ENCODE measurements at places on chromosomes 6 and 20.

- DNase-seq: no peak
Measured at GRCh38 chr6:29466241-29466640, 9.3 kb downstream of the OR2H1 start.

GRCh38 chr6:90537027-90537426, 49.8 kb downstream of the MAP3K7 start:
- no peak for DNase-seq

DNA sequence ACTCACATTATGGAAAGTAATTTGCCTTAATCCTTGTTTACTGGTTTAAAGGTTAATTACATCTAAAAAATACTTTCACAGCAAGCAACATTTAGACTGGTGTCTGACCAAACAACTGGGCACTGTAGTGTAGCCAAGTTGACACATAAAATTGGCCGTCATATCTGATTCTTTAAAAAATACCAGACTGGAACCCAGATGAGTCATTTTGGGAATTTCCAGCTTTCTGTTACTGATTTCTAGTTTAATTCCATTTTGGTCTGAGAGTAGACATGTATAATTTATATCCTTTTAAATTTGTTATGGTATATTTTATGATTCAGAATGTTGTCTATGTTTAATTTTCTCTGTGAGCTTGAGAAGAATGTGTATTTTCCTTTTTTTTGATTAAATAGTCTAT, 44.1 kb downstream of the SCP2D1 start:
- no peak for DNase-seq

DNA sequence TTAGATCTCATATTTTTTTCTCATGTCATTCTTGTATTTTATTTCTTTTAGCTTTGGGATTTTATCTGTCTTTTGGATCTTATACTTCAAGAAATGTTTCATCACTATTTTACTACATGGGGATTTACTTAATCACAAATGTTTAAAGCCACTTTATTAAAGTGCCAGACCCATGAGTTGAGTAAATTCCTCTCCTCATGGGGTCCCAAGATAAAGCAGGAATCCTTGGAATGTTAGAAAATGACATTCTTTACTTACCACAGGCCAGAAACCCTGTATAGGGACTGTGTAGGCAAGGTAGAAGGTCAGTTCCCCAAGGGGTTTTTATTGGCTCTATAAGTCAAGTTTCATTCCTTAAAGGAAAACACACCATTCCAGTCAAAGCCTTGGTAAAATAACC, 28.4 kb upstream of the OR2J2 start:
- no peak for DNase-seq

DNA sequence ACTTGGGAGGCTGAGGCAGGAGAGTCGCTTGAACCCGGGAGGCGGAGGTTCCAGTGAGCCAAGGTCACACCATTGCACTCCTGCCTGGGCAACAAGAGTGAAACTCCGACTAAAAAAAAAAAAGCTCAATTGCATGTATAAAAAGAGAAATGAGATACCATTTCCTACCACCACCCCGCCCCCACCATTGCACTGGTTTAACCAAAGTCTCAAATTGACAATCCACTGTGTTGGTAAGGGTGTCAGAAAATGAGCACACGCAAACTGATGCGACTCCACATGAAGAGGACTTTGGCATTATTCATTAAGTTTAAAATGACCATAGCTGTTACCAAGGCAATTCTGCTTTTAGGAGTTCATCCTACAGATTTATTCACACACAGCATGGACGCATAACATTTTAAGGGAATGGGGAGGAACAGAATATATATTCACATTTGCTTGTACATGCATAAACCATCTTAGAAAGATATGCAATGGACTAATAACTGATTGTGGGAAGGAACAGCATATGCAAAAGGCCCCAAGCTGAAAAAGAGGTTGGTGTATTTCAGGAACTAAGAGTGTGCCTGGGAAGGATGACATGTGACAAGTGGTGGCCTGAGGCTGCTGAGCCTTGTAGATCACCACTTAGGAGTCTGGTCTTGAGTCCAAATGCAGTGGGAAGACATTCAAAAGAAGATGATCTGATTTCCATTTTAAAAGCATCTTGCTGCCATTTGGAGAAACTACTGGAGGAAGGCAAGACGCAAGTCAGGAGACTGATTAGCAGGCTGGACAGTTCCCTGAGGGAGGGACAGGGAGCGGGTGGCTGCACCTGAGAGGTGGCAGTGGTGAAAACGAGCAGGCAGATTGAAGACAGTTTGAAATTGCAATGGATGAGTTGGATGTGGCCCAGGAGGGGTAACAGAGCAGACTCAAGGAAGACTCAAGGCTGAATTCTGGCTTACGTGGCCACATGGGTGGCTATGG, 37.2 kb upstream of the PTPN1 start:
- DNase-seq: no peak

- no peak for DNase-seq
Measured at GRCh38 chr6:95576998-95577303, 384 bp upstream of the MANEA start.

- DNase-seq: no peak
Measured at GRCh38 chr6:135522965-135523692, 25.6 kb upstream of the AHI1 start.

DNA sequence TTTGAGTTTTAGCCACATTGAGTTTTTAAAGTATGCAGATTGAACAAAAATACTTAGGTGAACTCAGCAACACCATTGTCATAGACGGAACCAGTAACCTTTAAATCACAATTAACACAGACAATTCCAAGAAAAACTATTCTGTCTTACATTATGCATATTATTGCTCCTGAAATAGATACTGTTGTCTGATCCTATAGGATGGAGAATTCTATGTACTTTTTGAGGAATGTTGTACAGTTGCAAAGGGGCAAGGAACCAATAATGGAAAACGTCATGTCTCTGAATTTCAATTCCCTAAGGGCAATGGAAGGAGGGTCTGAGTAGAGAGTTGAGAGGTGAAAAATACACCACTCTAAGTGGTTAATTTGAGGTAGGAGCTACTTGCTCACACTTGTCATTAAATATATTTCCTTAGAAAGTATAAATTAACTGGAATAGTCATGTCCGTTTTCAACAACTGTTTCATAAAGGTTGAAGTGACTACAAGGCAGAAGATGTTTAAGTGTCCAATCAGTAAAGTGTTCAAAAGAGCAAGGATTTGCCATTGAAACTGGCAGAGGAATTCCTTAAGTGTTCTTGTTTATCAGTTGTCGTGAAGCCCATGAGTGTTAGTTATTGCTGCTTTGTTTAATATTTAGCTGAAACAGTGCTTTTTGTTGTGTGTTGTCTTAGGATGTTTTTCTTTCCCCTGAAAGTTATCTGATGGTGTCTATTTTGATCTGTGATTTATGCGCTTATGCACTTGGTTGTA, 1.3 kb downstream of the NKAIN2 start:
- DNase-seq: no peak

DNA sequence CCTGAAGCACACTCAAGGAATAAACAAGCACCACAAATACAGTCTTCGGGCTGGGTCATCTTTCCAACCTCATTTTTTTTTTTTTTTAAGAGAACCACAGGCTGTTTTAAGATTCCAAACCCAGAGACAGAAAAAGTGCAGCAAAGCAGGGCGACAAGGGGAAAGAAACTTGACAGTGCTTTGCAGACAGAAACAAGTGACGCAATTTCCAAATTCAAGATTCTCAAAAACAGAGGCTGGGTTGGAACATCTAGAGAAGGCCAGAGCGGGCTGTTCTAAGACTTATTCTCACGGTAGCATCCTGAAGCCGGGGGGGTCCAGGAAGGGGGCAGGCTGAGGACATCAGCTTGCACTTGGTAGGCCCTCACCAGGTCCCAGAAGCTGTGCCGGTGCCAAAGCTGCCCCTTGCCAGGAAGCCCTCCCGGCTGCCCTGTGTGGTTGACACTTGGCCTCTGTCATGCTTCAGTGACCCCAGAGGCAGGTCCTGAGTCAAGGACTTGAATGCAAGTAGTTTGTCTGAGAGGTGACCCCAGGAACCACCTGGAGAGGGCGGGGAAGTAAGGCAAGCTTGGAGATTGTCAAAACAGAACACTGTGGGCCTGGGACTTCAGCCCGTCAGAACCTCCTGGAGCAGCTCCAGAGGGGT, 50.5 kb downstream of the BMP7 start:
- DNase-seq: no peak

- no peak for DNase-seq
Measured at GRCh38 chr6:156727715-156728385, 49.3 kb upstream of the ARID1B start.

DNA sequence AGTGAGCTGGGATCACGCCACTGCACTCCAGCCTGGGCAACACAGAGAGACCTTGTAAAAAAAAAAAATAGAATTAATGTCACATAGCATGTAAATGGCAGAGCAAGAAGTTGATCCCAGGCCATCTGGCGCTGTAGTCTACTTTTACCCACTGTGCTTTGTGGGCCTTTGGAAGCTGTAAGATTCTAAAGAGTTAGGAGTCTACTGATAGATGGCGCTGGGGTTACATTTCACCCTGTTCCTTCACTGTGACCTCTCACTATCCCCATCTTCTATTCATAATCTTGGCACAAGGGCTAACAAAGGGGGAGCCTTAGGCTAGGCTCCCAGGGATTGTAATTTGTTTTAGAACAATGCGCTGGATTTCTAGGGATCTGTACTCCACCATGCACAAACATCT, 24.4 kb downstream of the SIRPD start:
- no peak for DNase-seq

DNA sequence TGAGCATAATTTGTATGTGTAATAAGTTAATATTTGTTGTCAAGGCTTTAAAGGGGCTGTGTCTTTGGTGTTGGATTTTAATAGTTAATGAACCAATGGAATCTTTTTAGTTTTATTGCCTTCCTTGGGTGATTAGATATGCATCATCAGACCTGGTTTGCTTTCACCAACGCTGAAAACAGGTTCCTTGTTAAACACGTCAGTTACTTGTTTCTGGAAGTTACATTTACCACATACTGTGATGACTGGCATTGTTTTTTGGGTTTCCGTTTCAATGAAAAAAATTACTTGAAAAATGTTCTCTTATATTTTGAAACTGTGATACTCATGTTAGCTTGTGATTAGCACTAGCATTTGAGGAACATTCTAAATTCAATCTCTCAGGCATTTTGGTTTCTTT, 58.6 kb upstream of the RNF144B start:
- no peak for DNase-seq

GRCh38 chr6:52310932-52311331, 26.4 kb upstream of the MCM3 start:
- no peak for DNase-seq

GRCh38 chr6:137332637-137333280, 113.6 kb upstream of the IFNGR1 start:
- DNase-seq: no peak

DNA sequence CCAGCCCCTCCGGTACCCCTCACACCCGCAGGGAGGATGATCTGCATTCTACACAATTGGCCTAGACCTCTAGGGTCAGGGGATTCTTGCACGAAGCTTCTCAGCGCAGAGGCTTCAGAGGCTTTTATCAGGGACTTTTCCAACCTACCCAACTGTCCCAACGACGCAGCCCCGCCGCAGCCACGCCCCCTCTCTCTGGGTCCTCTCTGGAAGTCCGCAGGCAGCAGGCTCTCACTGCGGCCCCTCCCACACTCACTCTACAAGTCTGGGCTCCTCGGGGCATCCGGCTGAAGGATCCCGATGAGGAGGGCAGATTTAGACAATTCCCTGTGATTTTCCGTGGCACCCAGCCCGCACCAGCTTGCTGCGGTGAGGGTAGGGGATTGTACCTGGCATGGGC, 227.7 kb upstream of the RNF24 start:
- no peak for DNase-seq

DNA sequence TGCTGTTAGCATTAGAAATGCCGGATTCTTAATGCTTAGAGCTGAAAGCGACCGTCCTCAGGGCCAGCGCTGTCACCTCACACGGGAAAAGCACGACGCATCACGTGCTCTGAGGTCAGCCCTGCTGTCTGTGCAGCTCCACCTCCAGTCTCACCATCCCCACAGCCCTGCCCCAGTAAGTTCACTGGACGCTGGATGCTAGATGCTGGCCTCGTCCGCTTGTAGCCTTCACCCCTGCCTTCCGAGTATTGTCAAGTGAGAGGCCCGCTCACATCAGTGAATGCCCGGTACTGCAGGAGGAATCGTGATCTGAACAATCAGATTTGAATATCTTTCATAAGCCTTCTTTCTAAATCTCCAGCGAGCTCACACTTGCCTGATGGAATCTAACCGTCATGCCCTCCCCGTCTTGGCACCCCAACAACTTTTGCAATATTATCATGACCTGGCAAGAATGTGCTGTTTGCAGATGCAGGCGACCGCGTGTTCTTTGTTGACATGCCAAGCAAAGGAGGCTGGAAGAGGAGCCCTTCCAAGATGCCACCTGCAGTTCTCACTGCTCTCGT, 64.9 kb downstream of the DLL1 start:
- DNase-seq: no peak

DNA sequence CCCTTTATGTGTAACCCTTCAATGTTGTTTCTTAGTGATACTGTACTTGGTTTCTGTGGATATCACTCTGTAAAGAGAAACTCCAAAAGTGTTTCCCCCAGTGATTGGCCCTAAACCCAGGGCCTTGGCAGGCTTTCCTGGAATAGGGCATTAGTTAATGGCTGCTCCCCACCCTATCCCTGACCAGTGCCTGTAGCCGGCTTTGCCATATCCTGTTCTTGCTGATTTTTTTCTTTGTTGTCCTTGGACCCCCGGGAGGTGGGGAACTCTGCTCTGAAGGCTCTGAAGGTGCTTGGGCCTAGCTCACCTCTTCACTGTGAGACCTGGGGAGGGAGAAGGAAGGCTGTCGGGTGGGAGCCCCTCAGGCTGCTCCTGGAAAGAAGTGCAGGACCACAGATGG, 120.1 kb downstream of the TCP11 start:
- DNase-seq: no peak

DNA sequence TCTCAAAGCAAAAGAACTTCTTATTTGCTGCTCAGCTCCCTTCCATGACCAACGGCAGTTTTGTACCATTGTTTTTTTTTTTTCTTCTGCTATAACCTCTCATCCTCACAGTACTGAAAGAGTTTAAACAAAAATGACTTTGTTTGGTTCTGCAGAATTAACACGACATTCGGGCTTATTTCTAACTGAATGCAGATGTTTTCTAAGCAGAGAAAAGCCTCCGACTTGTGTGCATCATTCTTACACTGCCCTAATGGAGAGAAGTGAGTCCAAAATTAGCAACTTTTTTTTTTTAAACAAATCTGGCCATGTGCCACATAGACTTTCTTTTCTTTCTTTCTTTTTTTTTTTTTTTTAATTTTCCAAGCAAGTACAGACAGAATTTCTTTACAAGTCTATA, 382.7 kb downstream of the HDGFL1 start:
- no peak for DNase-seq

GRCh38 chr20:5070570-5070969, 49.2 kb downstream of the PCNA start:
- DNase-seq: no peak

DNA sequence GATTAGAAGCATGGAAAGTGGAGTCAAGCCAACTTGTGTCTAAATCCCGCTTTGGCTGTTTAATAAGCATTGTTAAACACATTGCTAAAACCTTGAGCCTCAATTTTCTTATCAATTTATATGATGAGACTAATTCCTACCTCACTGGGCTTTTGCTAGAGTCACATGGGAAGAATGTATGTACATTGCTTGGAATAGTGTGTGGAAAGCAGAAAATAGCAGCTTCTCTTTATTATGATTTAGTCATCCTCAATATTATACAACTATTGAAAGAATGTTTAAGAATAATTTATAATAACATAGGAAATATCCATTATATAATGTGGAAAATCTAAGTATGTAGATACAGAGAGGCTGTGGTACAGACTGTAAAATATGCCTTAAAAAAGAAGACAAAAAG, 313.0 kb upstream of the CDYL start:
- DNase-seq: no peak

GRCh38 chr6:154187714-154188113, 148.7 kb downstream of the OPRM1 start:
- DNase-seq: no peak

Data from stimulated activated CD8-positive, alpha-beta memory T cell treated with anti-CD3 and anti-CD28 coated beads, Interleukin-4, amount 100 ng/mL, for 4 hours (primary cell).